NAMALWA (cell line): ENCODE measurements at places on chromosomes 1 and 21.

GRCh38 chr21:39489380-39489924 lies 37.7 kb downstream of the SH3BGR start:
- DNase-seq, result peak; percentile 33

DNA sequence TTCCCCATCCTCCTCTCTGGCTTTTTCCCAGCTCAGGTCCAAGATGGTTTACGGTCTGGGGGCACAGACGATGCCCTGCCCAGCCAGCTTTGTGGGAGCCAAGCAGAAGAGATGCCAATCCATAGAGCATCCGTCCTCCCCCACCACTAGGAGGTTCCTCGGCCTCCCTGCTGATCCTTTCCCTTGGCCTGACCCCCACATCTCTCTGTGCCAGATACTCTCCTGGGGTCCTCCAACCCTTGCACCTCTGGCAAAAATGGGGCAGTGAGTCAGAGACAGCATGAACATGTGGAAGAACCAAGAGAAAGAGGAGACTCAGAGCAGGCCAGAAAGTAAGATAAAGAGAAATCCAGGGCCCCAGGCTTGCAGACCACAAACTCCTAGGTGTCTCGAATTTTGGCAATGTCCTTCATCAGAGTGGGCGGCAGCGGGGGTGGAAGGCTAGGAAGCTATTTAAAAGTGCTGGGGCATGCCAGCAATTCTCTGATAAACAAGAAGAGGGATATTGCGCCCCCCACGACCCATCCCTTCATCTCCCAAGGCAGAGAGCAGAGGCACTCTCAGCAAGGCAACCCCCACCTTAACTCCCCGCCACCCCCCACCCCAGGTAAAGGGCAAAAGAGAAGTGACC lies 11.4 kb downstream of the BLACAT1 start:
- no peak for DNase-seq

DNA sequence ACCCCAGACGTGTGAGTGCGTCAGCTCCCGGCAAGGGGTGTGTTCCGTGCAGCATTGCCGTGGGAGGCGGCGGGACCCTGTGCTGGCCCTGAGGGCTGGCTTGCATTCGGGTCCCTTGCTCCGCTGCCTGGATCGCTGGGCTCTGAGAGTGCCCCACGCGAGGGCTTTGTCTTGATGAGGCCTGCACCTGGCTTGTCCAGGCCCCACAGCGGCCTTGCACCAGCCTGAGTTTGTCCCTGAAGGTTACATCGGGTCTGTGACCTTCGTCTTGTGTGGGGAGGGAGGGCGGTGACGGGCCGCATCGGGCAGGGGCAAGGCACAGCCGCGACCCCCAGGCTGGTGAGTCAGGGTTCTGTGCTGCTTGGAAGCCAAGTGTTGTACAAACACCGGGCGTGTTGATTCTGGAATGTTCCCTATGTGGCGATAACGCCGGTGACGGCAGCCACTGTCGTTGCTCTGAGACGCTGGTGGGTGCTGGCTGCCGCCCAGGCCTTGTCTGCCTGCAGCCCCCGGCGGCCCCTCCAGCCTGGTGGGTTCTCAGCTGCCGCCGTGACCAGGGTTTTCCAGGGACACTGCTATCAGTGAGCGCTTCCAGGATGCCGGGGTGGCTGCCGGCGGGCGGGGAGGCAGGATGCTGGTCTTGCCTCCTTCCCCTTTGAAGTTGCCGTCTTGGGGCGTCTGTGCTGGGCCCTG lies 42.9 kb downstream of the SLX9 start:
- no peak for DNase-seq

DNA sequence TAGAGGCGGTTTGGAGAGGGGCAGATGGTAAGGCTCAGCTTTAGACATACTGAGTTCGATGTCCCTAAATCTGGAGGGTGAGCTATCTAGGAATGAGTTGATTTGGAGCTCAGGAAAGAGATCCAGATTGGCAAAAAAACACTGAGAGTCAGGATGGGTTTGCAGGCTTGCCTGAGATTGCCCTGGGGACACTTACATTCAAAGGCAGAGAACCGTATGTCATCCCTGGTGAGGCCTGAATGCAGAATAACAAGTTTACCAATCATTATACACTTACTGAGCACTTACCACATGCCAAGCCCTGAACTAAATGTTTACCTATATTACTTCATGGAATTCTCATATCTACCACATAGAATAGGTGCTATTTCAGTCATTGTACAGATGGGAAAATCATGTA lies 27.5 kb downstream of the TFAP2E start:
- no peak for DNase-seq

GRCh38 chr1:194477908-194478307 lies 1291.5 kb upstream of the B3GALT2 start:
- peak; percentile 39 for DNase-seq

DNA sequence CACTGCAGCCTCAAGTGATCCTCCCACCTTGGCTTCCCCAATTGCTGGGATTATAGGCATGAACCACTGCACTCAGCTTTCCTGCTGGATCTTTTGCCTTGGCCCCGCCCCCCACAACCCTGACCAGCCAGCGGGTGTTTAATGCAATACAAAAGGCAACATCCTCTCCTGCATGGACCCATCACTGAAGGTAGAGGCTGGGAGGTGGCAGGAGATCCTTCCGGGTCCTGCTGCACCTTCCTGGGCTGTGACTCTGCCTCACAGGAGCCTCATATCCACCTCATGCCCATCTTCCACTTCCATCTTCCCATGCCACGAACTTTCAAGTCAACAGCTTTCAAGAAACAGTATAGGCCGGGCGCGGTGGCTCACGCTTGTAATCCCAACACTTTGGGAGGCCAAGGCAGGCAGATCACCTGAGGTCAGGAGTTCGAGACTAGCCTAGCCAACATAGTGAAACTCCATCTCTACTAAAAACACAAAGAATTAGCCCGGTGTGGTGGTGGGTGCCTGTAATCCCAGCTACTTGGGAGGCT lies 11.7 kb upstream of the WNT9A start:
- DNase-seq, result no peak

DNA sequence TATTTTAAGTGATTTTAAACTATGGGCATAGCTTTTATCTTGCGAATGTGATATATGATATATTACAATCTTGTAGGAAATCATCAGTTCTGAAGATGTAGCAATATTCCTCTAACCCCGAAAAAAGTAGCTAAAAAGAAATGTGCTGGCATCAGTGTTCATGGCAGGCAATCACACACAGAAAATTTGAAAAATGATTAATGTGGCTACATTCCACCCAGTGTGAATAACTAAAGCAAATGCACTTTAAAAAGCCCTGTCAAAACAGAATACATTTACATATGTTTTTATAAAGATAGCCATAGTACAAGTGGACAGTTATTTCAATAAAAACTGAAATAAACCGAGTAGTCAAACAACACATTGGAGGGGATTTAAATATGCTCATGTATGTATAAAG lies 260.2 kb downstream of the HHAT start:
- DNase-seq, result no peak

DNA sequence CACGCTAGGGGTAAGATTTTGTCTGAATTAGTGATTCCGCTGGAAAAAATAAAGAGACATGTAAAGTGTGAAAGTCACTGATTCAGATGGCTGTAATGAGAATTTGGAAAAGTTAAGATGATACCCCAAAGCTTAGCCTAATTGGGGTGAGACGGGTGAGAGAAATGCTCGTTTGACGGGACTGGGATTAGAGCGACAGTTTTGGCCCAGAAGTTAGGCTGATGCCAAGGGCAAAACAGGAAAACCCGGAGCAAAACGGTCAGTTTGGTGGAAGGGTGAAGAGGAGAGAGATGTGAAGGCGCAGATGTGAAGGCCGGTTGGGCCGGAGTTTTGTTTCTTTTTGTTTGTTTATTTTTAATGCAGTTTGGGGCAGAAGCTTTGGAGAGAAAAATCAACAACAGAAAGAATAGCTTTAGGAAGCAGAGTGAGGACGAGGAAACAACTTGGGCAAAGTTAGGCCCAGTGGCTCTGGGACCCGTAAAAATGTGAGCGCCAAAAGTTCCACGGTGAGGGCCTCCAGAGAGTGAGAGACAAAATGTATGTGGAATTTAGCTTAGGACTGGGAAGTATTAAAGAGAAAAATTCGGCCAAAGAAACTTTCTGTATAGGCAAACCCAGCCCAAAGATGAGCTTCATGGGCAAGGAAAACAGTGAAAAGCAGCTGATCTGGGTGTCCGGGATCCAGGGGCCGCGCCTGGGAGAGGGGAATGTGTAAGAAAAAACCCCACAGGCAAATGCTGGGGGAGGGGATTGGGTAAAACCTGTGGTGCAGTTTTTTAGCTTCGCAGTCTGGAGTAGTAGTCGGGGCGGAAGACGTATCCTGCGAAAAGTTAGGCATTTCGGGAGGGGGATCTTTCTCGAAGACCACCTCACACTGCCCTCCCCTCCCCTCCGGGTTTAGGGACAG lies 1.2 kb downstream of the DMRTA2 start:
- DNase-seq, result no peak

GRCh38 chr1:174584071-174584470 lies 136.3 kb downstream of the GPR52 start:
- no peak for DNase-seq

GRCh38 chr1:3249631-3250501 lies 180.9 kb downstream of the PRDM16 start:
- no peak for DNase-seq

DNA sequence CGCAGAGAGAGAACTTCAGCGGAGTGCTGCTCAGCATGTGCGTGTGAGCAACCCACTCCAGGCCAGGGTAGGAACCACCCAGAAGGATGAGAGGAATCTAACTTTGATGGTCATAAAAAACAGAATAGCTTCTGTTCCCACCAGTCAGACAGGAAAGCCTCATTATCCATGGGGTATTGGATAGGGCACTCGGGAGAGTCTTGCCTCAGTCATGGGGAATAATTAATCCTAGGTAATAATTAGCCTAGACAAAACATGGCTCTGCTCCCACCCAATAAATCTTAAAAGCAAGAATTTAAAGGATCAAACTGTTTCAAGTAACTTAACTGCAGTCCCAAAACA lies 35.3 kb downstream of the LDLRAD1 start:
- no peak for DNase-seq
